ENCODE measurements at places on chromosomes 2 and 18.
A peak's percentile ranks its signal among the peaks of the same experiment; 100 is the strongest.

GRCh38 chr2:40558761-40559160, 106.9 kb upstream of the SLC8A1 start:
- DNase-seq: no peak

DNA sequence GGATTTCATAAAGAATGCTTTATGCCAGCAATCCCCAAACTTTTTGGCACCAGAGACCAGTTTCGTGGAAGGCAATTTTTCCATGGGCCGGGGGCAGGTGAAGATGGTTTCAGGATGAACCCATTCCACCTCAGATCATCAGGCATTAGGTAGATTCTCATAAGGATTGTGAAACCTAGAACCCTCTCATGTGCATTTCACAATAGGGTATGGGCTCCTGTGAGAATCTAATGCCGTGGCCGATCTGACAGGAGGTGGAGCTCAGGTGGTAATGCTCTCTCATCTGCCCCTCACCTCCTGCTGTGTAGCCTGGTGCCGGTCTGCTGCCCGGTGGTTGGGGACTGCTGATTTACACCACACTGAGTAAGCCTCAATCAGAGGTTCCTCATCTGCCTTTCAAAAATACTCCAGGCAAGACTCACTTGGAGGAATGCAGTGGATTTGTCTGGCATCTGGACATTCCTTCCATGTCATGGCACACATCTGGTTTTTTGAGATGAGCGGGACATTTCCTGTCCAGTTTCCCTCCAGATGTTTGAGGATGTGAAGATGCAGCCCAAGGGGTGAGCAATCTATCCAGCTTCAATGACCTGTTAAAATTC, 185.8 kb downstream of the VAPA start:
- DNase-seq: no peak

DNA sequence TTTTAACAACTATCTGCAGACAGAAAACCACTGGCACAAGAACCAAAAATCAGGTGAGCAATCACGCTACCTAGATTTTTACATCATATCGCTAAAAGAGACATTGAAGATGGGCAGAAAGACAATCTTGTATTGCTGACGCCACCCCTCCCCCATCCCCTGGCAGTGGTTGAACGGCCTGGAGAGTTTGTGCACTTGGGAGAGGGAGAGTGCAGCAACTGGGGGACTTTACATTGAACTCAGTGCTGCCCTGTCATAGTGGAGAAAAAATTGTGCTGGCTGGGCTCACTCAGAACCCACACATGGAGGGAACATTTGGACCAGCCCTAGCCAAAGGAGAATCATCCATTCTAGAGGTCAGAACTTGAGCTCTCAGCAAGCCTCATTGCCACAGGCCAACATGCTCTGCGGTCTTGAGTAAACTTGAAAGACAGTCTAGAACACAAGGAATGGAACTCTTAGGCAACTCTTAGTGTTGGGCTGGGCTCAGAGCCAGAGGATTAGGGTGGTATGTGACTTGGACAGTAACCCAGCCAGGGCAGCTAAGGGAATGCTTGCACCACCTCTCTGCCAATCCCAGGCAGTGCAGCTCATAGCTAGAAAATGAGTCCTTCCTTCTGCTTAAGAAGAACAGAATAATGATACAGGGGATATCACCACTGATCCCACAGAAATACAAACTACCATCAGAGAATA, 220.0 kb upstream of the CYP26B1 start:
- no peak for DNase-seq

DNA sequence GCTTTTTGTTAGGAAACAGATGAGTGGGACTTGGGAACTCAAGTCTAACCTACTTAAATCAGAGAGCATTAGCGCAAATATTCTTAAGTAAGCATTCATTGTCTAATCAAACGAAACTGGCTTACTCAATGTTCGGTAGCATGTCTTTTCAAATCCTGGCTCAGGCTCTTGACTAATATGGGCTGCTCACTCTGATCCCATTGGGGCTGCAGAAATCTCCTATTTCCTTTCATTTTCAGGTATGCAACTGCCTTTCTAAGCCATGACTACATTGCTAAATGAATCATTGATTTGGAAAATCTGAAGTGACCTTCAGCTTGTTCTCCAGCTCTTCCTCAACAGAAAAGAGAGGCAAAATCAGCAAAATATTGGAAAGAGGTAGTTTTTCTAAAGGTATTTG, 2084.4 kb upstream of the PIK3C3 start:
- no peak for DNase-seq

DNA sequence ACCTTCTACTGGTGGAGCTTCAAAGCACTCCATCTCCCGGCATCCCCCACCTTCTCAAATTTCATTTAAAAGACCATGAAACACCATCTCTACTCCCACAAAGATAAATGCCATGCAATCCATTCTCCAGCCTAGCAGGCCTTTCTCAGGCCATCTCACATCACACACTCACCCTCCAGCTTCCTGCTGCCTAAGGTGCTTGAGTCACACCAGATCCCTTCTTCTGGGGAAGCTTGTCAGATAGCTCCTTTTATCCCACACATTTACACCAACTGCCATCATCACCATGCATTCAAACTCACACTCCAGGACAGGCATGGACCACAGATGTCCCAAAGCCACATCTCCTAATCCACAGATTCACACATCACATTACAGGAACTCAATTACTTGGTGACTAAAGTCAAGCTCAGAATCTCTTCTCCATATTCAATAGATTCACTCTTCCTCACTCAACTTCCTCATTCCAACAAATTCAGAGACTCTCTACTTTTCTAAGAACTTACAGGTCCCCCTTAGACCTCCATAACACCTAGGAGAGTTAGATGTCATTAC, 292.5 kb downstream of the TNS1 start:
- no peak for DNase-seq

DNA sequence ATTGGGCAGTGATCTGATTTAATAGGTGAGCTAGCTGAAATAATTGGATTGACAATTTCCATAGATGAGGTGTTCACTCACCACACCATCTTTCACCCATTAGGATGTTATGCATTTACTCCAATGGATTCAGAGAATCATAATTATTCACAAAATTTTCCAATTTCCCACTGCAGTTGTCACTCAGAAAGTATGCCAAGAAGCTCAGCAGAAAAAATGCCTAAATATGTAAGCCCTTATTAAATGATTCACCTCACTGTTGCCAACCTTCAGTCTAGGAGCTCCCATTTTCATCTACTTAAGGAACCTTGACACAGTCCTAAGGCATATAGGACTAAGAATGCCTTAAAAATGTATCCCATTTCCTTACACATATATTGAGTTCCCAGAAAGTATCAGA, 94.3 kb downstream of the MBD2 start:
- no peak for DNase-seq

GRCh38 chr2:101419096-101419663, 31.9 kb upstream of the CREG2 start:
- peak; percentile 9 for DNase-seq

- no peak for DNase-seq
These were observed 32.2 kb downstream of the IKZF2 start for GRCh38 chr2:213119061-213119809.

DNA sequence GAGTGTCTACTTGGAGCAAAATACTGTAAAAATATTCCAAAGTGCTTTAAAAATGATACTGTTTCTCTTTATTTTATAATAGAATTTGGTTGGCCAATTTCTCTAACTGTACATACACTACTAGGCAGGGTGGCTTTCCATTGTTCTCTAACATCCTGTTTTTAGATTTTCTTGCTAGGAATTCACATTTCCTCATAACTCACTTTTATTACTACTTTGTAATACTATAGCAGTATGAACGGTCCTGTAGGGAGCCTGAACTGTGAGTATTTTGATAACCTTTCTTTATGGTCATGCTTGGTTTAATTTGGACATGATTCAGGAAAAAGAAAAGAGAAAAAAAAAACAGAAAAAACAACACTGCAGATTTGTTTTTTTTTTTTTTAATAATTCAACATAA, 37.8 kb downstream of the GCG start:
- DNase-seq: no peak

DNA sequence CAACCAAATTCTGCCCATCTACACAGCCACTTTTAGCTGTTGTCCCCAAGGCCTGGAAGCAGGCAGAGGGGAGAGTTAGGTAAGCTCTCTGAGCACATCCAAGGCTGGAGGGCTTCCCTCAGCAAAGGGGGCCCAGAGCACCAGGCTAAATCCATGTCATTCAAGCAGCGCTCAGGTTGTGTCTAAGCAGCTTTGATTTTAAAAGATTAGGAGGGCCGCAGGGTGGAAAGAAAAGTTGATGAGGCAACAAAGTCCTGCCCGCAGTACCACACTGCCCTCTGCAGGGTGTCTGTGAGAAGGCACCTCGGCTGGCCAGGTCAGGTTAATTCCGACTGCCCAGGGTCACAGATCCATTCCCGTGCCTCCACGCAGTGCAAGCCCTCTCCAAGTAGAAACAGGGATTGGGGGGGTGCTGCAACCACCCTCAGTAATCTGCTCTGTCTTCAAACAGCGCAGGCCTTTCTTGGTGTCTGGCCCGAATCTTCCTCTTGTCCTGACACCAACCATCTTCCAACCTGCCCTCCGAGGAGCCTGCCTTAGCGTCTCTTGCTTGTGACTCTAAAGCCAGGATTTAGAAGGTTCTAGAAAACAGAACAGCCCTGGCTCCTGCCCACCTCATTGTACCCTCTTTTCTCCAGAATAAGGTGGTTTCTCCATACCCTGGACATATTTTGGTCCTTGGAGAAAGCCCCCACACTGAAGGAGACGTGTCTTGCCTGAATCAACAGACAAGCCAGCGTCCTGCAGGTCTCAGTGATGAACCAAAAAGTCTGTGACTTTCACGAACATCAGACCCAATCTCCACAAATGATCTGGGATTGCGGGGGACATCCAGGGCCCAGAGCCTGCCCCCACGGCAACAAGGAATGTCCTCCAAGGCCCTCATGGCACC, 289.2 kb downstream of the TNS1 start:
- peak; percentile 44 for DNase-seq

- no peak for DNase-seq
These were observed 132.3 kb upstream of the DLX2 start for GRCh38 chr2:172234716-172235691.

DNA sequence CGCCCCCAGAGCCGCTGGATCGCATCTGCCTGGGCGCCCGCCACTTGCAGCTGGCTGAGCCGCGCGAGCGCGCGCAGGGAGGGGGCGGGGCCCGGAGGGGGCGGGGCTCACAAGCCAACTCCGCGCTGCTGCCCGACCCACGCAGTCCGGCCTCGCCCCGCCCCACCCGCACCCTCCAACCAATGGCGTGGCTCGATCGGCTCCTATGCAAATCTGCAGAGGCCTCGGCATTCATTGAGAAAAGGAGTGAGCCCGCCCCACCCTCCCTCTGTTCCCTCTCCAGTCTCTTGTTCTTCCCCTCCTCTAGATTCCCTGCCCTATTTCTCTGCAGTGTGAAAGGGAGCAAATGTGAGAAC, at the start of gene ALK:
TSS of gene ALK (minus strand) at position 27 of the 356 bp plus-strand sequence. CDS start 927 bp downstream, outside the sequence.
- DNase-seq: peak; percentile 5

GRCh38 chr2:82215212-82215611, 1910.7 kb upstream of the LRRTM1 start:
- DNase-seq: no peak

- no peak for DNase-seq
These were observed 11.6 kb downstream of the TRPM8 start for GRCh38 chr2:233928594-233929351.

DNA sequence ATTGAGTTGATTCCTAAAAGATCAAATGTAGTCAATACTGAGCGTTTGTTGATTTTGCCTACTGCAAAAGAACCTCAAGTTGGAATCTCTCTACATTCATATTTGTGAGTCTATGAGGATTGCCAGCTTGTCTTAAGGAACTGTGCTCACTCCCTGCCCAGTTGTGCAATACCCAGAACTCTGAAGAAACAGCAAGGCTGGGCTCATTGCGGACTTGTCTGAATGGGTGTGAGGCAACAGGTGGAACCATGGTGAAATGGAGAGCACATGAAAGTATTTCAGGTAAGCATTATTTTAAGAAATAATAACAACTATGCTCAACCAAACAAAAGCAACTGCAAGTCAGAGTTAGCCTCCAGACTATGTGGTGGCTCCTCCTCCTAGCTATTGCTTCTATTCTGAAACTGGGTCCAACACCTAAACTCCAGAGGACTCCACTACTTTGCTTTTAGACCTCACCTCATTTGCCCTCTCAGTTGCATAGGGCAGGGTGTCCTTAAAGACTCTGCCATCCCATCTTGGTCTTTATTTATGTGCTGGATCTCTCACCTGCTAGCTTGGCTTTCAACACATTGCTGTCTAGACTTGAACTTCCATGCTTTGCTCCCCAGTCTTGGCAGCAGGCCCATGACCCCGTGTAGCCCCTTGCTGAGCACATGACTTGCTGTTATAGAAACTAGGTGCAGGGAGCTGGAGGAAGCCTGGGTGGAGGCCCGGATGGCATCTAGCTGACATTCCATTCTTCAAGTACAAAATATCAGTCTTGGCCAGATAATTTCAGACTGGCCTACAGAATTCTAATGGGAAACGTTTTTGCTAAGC, 94.8 kb upstream of the ARL5A start:
- no peak for DNase-seq

DNA sequence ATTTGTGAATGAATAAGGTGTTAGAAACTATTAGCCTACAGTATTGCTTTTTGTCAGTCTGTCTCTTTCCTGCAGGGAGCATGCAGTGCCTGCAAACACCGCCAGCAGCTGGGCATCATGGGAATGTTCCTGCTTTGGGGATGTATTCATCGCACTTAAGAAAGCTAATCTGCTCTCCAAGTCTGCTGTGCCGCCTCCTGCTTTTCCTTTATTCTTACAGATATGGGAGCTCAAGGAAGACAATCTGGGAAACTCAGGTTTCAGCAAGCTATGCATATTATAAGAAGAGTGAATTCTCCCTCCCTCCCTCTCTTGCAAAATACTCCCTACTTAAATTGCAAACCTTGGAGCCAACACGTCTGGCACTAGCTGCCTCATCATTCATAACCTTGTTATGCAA, 479.2 kb upstream of the ACVR2A start:
- DNase-seq: no peak

GRCh38 chr2:16050261-16050907, 110.0 kb downstream of the MYCN start:
- DNase-seq: no peak

- no peak for DNase-seq
These were observed 61.0 kb downstream of the MBD2 start for GRCh38 chr18:54163453-54163852.

- DNase-seq: no peak
These were observed 139.8 kb upstream of the NCK2 start for GRCh38 chr2:105604938-105605337.

- no peak for DNase-seq
These were observed 1.2 kb upstream of the BCL11A start for GRCh38 chr2:60554646-60555065.

- no peak for DNase-seq
These were observed 36.5 kb downstream of the SLC25A52 start for GRCh38 chr18:31723990-31724711.

Data from stimulated activated CD8-positive, alpha-beta memory T cell treated with anti-CD3 and anti-CD28 coated beads, Interleukin-7, amount 100 ng/mL, for 1 hour (primary cell).